ENCODE measurements at places on chromosomes 3 and 15.

DNA sequence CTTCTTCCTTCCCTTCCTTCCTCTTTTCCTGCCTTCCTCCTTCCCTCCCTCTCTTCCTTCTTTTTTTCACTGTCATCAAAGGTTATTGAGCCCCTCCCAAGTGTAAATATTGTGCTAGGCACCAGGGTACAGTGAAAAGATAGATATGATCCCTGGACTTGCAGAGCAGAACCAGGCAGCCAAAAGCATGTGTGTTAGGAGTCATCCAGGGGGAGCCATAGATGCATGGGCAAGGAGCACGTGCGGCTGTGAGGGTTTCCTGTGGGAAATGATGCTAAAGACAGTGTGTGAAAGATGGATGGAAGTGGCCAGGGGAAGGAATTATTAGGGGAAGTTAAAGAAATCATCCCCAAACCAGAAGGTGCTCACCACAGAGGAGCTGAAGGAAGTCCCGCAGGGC, 65.2 kb downstream of the NR2F2 start:
- DNase-seq = no peak

GRCh38 chr3:62051506-62051905, 321.8 kb downstream of the FEZF2 start:
- DNase-seq = no peak

DNA sequence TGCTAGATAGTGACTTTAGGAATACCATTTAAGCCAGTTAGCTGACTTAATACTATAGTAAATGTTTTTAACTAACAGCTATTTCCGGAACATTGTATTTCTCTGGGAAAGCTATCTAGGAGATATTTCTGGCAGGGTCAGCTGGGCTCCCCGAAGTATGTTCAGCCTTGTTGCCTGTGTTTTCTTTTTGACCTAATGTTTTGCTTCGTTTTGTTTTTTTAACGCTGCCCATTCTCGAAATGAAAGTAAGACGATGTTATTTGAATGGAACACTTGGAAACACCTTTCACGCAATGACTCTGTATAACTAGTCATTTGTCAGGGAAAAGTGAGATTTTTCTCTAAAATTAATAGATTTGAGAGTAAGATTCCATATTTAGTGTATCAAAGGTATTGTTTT, 702.9 kb upstream of the NAALADL2 start:
- DNase-seq = no peak

GRCh38 chr3:135806317-135806716, 159.2 kb upstream of the PPP2R3A start:
- no peak for DNase-seq
